Mucosa of descending colon (tissue), 3 donors: ENCODE measurements at places on chromosomes 7 and 10. TPM values are rescaled to one million over a fixed set of nuclear protein-coding genes. Genes with fewer than 3 reads are reported as not detected.

GRCh38 chr7:107164092-107164491, 4.7 kb upstream of the HBP1 start:
- DNase-seq = no peak

Gene TMEM130
- total RNA-seq = 0.38 TPM

Gene CABCOCO1
- total RNA-seq = 0.22 TPM

Gene SPDYE9
- total RNA-seq = not detected

DNA sequence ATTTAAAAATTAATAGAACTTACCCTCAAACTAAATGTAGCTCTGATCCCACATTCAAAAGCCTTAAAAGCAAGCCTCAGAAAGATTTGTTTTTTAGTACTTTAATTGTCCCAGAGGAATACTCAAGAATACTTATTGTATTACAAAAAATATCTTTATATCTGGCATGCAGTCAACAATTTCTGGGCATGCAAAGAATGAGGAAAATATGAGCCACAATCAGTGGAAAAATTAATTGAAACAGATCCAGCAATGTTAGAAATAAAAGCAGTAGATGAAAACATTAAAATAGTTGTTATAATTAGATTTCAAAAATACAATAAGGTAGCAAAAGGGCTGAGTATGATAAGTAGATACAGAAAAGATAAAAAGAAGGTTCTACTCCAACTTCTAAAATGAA, 154.7 kb downstream of the PON1 start:
- no peak for DNase-seq

Gene MEOX2
- 1.3 TPM for total RNA-seq

GRCh38 chr10:98308669-98309365, 40.8 kb upstream of the LOXL4 start:
- no peak for DNase-seq
